ENCODE measurements at places on chromosomes 1 and 21. TPM values are rescaled to one million over a fixed set of nuclear protein-coding genes. Genes with fewer than 3 reads are reported as not detected.

The TMEM79 gene
- total RNA-seq, result 2.1 TPM

The SHC1 gene
- 17.1 TPM for total RNA-seq

The IVL gene
- not detected for total RNA-seq

The IGSF3 gene
- total RNA-seq, result 98.0 TPM

The SDHB gene
- 87.9 TPM for total RNA-seq

The USH2A gene
- total RNA-seq, result 1.4 TPM

The NBPF4 gene
- 0.46 TPM for total RNA-seq

The PRKAA2 gene
- total RNA-seq, result 39.9 TPM

The PRAMEF20 gene
- not detected for total RNA-seq

The AMY1B gene
- not detected for total RNA-seq

The LPAR3 gene
- total RNA-seq, result 0.46 TPM

The SYTL1 gene
- 0.46 TPM for total RNA-seq

The TSSK3 gene
- not detected for total RNA-seq

The NUP210L gene
- 0.23 TPM for total RNA-seq

The KLF17 gene
- 0.46 TPM for total RNA-seq

The CYP4A11 gene
- 0.23 TPM for total RNA-seq

The SH2D5 gene
- 10.8 TPM for total RNA-seq

The ZSCAN20 gene
- total RNA-seq, result 8.3 TPM

The TOE1 gene
- total RNA-seq, result 8.5 TPM

The C1orf141 gene
- 0.69 TPM for total RNA-seq

The SMIM12 gene
- total RNA-seq, result 14.3 TPM

The SLC1A7 gene
- total RNA-seq, result not detected

The PRDM16 gene
- 3.2 TPM for total RNA-seq

The SERINC2 gene
- 1.4 TPM for total RNA-seq

The FAM167B gene
- 0.46 TPM for total RNA-seq

The PCBP3 gene
- 13.8 TPM for total RNA-seq

The PRUNE1 gene
- 25.8 TPM for total RNA-seq

The UBE2Q1 gene
- 26.3 TPM for total RNA-seq

The FALEC gene
- 0.92 TPM for total RNA-seq

The TMIGD3 gene
- total RNA-seq, result 4.8 TPM

The SH3BGR gene
- total RNA-seq, result 5.1 TPM

The GNG4 gene
- total RNA-seq, result 81.0 TPM

The TCEA3 gene
- total RNA-seq, result 2.3 TPM

The FHAD1 gene
- total RNA-seq, result 6.5 TPM

The RRP15 gene
- 15.7 TPM for total RNA-seq

The UBXN10 gene
- total RNA-seq, result 7.4 TPM

The OR2C3 gene
- 0.23 TPM for total RNA-seq

The FCRLA gene
- total RNA-seq, result not detected

The SLC2A5 gene
- 2.8 TPM for total RNA-seq

The SPRR2A gene
- total RNA-seq, result not detected

The C1QA gene
- 17.5 TPM for total RNA-seq

The GPN2 gene
- total RNA-seq, result 14.8 TPM

The NUDC gene
- total RNA-seq, result 26.5 TPM

The CACNA1S gene
- total RNA-seq, result under 0.01 TPM

The IRF6 gene
- 2.1 TPM for total RNA-seq

The A3GALT2 gene
- not detected for total RNA-seq
